NCI-H1105 (cell line): ENCODE measurements at places on chromosomes 7 and 10.

DNA sequence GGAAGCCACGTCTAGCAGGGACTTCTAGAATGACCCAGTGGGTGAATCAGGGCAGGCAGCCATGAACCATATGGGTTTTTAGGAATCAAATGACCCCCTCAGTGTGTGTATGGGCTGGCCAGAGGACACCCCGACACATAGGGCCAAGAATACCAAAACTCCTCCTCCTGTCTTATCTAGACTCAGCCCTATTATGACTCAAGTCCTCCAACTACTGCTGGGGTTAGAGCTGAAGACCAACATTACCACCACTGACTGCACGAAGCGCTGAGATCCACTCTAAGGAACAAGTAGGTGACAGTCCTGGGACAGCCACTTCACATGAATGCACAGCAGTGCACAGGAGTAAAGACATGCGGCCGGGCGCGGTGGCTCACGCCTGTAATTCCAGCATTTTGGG lies 11.5 kb upstream of the SVOPL start:
- DNase-seq: no peak

- DNase-seq: no peak
Observed at GRCh38 chr7:20365486-20365885, 34.8 kb downstream of the ITGB8 start.

DNA sequence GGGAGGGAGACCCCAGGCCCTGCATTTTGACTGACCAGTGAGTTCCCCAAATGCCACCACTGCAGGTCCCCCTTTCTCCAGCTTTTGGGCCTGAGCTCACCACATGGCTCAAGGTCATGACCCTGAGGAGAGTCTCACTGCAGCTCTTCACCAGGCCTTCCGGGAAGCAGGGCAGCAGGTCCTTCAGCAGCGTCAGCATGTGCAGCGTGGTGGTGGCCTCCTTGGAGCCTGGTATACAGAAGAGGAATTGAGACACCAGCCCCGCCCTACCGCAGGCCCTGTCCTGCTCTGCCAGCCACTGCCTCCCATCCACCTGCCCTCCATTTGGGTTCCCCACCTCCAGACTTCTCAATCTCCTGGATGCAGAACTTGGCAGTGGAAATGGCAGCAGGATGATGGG lies 13.0 kb downstream of the RRP12 start:
- DNase-seq: no peak

DNA sequence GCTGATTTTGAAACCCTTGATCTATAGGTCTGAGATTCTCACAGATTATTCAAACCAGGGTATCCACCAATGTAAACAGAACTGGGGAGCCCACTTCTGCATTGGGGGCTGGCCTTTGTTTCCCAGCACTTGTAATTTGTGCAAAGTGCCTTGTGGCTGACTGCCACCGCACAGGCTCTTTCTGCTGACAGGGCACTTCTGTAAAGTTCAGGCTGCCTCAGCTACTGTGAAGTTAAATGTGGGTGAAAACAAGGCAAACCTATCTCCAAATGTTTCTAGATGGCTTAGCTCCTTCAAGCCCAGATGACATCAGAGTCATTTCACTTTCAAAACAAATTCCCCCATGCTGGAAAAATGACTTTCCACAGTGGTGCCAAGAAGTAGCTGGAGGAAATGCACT lies 54.7 kb downstream of the GRID1 start:
- DNase-seq: no peak

- DNase-seq: no peak
Observed at GRCh38 chr10:17227367-17228090, 512 bp upstream of the VIM start.

- peak; percentile 60 for DNase-seq
Observed at GRCh38 chr10:123043409-123043925, 34.7 kb downstream of the ACADSB start.

DNA sequence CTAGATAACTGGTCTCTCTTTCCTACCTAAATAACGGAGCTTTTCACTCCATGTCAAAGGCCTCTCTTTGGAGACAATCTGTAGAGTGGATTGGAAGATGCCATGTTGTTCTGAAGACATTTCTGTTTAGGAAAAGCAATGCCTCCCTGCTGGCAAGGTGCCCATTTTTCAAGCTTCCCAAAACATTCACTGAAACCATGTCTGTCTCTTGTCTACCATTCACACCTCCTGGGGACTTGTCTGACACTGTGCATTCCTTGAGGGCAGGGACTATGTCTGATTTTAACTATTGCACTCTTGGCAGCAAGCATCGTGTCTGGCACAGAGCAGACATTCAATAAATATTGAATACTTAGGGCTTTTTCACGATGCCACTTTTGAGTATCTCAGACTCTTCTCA lies 528.9 kb upstream of the NRP1 start:
- no peak for DNase-seq

GRCh38 chr7:15336146-15336545 lies 225.7 kb downstream of the AGMO start:
- DNase-seq: no peak

DNA sequence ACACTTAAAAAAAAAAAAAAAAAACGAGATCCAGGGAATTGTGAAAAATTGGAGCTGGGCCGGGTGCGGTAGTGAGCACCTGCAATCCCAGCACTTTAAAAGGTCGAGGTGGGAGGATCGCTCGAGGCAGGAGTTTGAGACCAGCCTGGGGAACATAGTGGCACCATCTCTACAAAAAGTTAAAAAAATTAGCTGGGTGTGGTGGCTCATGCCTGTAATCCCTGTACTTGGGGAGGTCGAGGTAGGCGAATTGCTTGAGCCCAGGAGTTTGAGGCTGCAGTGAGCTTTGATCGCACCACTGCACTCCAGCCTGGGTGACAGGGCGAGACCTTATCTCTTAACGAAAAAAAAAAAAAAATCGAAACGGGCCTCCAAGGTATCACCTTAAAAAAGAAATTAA lies 2.0 kb downstream of the CLDN4 start:
- DNase-seq: no peak

DNA sequence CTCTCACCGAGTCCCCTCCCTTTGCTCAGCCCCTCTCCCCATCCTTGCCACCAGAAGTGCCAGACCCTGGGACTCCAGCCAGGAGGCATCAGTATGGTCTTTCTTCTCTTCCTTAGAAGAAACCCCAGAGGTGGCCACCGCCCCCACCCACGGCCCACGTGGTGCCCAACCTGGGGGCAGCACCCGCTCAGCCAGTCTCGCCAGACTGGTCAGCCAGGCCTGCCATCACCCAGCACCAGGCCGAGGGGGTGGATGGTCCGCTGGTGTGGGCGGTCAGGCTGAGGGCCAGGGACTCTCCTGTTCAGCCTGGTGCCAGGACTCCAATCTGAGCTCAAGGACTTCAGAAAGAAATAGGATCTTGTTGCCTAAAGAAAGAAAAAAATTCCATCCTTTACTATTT lies 5.8 kb upstream of the CLDN4 start:
- no peak for DNase-seq

DNA sequence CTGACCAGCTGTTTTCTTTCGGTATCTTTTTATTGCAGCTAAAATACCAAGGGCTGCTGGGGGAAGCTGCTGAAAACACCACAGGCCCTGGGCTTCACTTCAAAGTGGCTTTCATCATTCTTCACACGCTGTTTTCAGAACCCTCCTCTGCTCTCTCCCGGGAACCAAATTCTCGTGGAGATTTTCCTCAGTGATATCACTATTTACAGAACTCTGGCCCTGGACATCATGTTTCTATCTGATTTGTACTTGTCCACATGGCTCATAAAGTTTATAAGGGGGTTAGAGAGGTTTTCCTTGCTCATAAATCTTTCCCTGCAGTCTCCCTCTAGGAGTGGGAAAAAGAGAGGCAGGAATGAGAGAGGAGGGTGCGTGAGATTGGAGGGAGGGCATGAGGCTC lies 177.4 kb upstream of the NPVF start:
- DNase-seq: no peak

DNA sequence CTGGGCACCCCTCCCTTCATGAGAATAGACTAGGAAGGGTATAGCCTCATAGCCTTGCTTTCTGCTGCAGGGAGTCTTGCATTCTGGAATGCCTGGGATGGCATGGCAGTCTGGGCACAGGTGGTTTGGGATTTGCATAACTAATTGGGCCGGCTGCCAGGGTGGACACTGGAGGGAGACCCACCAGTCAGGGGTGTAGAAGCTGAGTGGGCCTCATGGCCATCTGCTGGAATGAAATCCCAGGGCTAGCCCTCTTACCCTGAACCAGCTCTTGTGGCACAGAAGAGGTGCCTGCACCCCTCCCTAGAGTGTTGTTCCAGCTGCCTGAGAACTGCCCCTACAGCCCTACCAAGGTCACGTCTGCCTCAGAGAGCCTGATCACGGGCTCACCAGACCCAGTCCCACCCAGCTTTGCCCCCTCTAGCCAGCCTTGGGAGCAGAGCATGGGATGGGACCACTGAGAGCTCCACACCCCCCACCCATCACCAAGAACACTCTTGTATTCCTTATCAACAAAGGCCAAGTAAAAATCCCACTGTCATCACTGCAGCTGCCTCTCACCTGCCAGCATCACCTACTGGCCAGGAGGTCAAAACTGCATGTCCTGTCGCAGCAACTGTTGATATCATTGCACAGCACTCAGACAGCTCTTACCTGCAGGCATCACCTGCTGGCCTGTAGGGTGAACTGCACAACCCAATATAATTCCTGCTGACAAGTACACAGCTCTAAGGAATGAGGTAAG lies 148.9 kb downstream of the ZEB1 start:
- DNase-seq: no peak

DNA sequence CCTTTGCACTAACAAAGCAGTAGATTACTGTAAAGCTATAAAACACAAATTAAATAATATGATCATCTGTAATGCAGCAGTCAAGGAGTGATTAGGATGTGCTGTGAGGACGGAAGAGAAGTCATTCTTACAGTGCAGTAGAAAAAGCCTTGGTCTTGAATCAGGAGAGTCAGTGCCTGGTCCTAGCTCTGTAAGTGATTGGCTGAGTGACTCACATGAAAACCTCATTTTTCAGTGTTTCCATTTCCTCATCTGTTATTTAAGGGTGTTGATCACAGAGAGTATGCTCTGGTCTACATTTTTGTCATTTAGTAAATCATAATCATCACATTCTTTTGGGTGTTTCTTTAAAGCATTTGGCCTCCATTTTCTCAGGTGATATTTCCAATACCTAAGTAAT lies 717.8 kb downstream of the LRMDA start:
- DNase-seq: no peak

- DNase-seq: no peak
Observed at GRCh38 chr10:95661818-95662217, 5.3 kb upstream of the ALDH18A1 start.

GRCh38 chr7:149254181-149254858 lies 7.7 kb upstream of the ZNF783 start:
- DNase-seq: no peak

- no peak for DNase-seq
Observed at GRCh38 chr10:131424836-131425491, 113.4 kb upstream of the TCERG1L start.

DNA sequence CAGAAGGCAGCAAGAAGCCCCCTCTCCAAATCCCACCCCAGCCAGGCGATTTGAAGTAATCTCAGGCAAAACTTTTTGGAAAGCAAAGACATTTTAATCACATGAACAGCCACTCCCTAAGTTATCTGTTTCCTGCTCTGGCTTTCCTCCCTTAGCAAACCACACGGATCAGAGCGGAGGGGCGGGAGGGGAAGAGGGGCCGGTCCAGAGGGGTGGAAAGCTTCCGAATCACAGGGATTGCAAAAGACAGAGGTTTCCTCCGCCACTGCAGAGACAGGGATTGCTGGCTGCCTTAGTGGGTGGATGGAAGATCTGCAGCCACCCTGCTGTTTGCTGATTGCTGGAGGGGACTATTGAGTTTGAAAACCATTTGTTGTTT lies 41.2 kb downstream of the ZCCHC24 start:
- DNase-seq: no peak

DNA sequence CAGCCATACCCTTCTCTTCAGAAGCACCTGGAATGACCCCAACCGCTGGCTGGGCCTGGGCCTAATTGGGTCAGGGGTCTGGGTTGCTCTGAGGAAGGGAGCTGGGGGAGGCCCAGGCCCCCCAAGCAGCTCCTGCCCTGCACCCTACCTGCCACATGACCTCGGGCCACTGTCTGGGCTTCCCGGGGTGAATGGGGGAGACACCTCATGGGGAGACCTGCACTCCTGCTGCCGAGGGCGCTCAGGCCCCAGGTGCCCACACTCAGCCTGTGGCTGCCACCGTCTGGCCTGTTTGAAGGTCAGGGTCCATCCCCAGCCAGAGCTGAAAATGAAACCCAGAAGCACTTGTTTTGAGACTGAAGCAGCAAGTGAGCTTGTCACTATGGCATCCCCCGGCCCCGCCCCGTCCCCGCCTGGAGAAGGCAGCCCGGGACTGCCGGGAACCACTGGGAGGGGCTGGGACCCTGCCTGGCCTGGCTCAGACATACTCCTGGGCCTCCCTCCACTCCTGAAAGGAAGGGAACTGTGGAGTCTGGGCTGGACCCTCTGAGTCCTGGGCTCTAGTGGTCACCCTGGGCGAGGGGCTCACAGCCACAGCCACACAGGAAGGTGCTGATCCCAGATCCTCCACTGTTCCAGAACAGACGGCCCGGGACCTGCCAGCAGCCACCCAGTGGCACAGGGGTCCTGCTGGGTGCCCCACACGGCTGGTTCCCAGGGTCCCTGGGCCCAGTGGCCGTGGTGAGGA lies 7.4 kb upstream of the MICALL2 start:
- no peak for DNase-seq

DNA sequence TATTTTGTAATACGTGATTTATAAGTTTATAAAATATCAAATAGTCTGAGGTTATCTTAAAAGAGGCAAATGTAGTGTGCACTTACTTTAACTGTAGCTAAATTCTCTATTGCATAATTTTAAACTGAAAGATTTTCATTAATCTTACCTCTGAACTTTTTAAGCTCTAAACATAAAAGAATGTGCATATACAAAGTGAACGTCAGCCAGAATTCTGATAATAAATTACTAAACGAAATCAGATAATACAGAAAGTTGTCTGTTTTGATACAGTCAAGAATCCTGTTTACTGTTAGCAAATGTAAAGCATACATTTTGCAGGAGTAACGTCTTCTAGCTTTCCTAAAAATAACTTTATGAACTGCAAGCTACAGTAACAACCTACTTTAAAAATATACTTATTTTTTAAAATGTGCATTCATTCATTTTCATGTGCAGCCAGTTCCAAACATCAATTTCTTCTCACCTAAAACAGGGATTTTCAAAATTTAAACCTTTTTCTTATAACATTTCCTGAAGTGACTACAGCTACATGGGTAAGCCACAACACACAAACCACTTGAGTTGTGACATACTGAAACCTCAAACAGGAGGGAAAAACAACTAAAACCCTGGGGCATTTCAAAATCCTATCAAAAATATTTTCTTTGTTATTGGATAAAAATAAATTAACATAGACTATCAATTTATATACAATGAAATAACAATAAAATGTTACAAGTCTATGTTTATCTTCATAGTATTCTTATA lies 92.7 kb downstream of the RNLS start:
- no peak for DNase-seq

- DNase-seq: no peak
Observed at GRCh38 chr7:28704706-28705105, 253.4 kb downstream of the TRIL start.
